GM13976 (cell line): ENCODE measurements at places on chromosomes 7 and 10.

GRCh38 chr10:51574248-51575048, 124.9 kb downstream of the CSTF2T start:
- no peak for DNase-seq

DNA sequence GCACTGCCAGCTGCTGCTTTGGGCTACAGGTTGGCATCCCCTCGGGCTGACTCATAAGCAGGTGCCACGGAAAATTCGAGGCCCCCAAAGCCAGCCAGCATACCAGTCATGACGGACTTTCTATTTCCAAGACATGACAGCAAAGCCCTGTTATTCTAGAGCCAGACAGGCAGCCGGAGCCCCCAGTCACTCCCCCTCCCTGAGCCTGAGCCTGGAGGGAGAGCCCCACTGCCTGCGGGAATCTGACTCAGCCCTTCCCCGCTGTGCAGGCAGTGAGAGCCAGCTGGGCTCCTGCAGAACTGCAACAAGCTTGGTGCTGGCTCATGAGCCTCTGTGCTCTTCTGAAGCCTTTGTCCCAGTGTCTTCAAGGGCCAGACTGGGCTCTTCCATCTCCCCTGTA, 15.8 kb downstream of the BTBD16 start:
- DNase-seq: no peak

- no peak for DNase-seq
These were observed 39.5 kb downstream of the DIP2C start for GRCh38 chr10:649798-650440.

- DNase-seq: peak; percentile 76
These were observed 9.8 kb downstream of the PODXL start for GRCh38 chr7:131546583-131547141.

GRCh38 chr7:148436571-148436970, 154.0 kb upstream of the C7orf33 start:
- no peak for DNase-seq

GRCh38 chr7:104838537-104839299, 175.3 kb upstream of the KMT2E start:
- DNase-seq: no peak

GRCh38 chr7:106218546-106218945, 66.2 kb downstream of the NAMPT start:
- DNase-seq: no peak

DNA sequence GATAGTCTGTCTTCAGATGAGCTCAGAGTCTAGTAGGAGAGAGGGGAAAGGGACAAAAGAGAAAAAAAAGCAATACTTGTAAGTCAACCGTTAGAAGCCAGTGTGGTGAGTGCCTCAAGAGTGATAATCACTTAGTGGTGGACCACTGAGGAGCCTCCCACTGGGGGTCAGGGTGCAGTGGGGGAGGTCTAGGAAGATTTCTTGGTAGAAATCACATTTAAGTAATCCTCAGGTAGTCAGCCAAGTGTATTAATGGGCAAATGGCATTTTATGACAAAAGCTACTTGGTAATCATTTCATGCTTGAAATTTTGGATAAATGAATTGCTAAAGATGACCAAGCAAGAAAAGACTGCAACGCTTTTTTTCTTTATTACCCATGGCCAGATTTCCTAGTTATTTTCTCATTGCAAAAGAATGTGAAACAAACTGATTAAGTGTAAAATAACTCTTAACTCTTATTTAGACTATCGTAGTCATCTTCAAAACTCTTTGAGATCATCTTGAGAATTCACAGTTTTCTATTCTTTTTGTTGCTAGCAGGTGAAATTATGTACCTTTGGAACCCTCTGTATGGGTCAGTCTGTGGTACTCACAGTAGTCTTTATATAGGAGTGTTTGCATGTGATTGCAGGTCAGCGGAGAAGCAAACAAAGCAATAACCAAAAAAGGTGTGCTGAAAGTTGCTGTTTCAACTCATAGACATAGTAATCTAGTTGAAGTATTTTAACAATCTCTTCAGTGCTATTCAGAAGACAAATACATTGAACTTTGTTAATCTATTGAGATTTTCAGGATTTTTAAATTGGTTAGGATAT, 63.9 kb downstream of the PPP1R9A start:
- DNase-seq: no peak

- DNase-seq: no peak
These were observed 744 bp downstream of the CREM start for GRCh38 chr10:35127289-35127891.

GRCh38 chr10:122375679-122376160, 1.2 kb downstream of the PLEKHA1 start:
- no peak for DNase-seq

- DNase-seq: no peak
These were observed 78.1 kb downstream of the TPST1 start for GRCh38 chr7:66283003-66283920.

GRCh38 chr7:48094861-48095293, 5.8 kb downstream of the UPP1 start:
- no peak for DNase-seq

DNA sequence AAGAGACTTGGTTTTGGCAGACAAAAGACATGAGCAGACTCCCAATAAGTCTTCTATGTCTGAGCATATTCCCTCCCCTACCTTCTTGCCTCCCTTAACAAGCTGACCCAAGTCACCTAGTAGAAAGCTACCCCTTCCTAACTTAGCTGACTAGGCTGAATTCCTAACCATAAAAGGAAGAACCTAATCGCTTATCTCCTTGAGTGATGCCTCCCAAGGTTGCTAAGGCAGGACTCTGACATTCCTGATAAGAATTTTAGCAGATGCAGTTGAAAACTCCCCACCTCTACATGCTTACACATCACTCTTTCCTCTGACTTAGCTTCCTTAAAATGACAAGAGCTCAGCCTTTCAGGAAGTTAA, 704.7 kb upstream of the MBL2 start:
- DNase-seq: no peak

DNA sequence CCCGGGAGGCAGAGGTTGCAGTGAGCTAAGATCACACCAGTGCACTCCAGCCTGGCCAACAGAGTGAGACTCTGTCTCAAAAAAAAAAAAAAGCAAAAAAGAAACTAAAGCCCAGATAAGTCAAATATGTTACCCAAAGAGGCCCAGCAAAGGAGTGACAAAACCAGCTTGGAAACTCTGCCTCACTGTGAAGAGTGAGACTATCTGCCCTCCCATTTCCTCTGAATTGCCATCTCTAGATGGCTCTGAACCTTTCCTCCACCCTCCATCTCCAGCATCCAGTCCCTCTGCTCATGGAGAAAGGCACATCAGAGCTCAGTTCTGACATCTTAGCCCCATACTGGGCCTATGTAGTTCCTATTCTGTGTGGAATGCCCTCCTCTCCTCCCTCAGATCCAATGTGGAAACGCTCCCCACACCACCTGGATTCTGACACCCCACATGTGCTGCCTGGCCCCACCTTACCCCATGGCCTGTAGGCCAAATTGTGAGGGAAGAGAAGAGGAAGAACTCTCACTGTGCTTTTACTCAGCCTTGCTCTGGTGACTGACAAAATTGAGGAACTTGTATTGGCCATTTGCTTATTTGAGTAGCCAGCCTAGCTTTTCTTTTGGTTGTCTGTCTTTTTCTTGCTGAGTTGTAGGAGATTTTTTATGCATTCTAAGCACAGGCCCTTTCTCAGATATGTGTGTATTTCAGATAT, 18.0 kb upstream of the NUDCD3 start:
- no peak for DNase-seq

DNA sequence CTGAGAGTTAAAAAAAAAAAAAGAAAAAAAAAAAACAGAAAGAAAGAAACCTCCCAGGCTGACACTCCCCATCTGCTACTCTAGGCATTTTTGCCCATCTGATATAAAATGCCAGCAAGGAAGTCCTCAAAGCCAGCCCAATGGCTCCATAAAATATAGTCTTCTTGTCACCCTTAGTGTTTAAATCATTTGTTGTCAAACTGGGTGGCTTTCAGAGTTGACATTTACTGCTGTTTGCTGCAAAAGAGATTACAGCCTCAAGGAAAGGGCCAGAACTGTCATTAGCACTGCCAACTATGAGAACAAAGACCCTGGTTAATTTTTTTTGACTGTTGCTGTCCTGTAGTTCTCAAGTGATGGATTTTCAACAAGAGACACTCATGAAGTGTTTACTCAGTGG, 86.5 kb downstream of the TRIL start:
- DNase-seq: no peak

GRCh38 chr7:40899151-40899550, 764.3 kb downstream of the SUGCT start:
- no peak for DNase-seq

DNA sequence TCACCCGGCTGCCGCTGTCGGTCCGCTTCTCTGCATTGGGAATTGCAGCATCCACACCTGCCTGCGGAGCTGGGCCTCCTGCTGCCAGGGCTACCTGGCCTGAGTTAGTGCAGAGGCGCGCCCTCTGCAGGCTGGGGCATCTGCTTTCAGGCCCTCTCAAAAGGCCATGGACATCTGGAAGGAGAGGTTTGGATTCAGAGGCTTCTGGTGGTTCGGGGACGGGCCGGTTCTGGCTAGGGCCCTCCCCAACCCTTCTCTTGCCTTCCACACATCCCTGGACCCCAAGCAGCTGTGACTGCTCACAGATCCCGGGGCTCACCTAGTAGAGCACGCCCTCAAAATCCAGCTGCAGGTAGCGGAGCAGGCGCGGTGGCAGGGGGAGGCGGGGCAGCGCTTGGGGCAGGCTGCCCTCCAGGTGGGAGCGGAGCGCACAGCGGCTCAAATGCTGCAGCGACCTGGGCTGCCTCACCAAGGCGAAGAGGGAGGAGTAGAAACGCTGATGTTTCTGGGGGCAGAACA, 8.4 kb upstream of the GBX1 start:
- no peak for DNase-seq

DNA sequence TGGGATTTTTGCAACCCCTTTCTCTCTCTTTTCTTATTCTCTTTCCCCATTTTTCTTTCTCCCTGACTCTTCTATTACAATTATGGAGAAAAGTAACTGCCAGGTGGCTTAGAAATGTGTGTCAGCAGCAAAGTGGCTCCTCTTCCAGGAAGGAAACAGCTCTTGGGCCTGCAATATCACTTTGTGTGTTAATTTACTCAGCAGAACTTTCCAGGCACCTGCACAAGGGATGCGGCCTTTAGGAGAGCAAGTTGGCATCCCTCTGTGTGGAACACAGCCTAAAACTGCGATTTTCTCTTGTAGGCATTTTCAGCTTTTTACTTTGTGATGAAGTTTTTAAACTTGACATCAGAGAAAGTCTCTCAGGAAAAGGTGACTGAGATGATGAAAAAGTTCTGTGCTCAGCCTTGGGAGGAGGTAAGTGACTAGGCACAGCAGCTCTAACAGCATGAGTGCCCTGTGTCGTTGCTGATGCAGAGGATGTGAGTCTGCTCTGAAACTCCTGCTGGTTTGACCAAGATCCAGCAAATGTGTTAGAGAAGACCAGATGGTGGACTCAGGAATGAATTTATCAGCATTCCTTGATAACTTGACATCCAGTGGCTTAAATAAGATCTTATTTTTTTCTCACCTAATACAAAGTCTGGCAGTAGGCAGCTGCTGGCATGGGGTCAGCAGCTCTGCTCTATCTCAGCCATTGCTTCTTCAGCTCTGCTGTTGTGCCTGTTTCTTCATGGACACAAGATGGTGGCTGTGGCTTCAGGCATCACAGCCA, 47.4 kb upstream of the CC2D2B start:
- no peak for DNase-seq

DNA sequence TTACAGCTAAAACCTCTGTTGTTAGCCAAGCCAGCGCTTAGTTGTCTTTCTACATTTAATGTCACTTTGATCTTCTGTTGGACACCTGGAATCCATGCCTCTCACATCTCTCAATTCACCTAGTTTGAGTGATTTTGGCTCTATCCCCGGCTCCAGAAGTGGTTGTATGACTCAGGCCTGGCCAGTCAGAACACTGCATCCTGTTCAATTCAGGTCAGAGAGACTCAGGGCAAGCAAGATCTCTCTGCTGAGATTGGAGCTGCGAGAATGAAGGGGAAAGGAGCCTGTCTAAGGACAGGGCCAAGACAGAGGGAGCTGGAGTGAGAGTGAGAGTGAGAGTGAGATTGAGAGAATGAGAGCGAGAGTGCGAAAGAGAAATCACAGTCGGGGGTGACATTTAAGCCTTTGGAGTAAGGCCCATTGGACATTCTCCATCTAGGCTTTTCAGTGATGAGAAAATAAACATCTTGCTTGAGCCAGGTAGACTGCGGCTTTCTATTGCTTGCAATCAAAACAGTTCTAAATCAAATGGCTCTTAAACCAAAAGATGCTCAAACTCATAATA, 83.3 kb upstream of the DYNC1I1 start:
- no peak for DNase-seq

DNA sequence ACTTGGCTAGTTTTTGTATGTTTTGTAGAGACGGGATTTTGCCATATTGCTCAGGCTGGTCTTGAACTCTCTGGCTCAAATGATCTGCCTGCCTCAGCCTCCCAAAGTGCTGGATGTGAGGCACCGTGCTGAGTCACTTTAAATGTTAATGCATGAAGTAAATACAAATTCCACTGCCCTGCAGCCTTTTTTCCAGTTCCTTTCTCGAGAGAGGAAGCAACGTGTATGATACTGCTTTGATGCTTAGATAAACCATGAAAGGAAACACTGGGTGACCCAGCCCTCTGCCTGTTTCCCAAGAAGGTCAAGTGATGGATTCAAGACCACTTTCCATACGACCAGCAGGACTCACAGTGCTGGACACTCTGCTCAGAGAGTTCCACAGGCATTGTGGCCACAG, 11.3 kb upstream of the MRPS24 start:
- no peak for DNase-seq

DNA sequence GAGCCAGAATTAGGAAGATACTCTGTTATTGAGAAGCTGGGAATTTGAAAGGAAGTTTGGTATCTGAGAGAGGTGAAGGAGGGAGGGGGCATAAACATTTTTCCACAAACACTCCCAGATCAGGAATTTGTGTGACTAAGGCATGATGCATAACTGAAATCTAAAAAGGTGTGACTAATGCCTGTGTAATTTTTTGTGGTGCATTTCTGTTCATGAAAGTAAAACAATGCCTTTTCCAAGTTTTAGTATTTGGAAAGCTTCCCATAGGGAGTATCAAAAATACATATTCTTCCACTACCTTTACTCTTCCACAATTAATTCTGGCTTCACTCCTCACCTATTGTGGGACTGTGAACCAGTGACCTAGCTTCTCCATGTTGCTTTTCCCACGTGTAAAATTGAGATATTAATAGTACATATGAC, 56.4 kb upstream of the CAV2 start:
- DNase-seq: no peak

GRCh38 chr7:83487801-83488200, 161.1 kb downstream of the SEMA3E start:
- DNase-seq: no peak

GRCh38 chr7:44112997-44113763, 9.0 kb downstream of the AEBP1 start:
- no peak for DNase-seq
